ENCODE measurements at places on chromosomes 7 and 10.

DNA sequence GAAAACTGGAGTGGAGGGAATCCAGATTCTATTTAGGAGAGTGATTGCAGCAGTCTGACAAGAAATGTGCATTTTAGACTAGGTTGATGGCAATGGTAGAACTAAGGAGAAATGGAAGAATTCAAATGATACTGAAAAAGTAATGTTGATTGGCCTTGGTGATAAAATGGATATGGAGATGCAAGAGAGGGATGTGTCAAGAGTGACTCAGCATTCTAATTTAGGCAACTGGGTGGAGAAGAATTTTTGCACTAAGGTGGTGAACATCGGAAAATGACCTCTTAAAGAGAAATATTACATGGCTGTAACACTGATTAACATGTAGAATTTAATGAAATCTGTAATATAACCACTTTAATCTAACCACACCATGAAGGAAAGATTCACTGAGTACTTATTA, 806.5 kb downstream of the PHTF2 start:
- DNase-seq, result no peak

DNA sequence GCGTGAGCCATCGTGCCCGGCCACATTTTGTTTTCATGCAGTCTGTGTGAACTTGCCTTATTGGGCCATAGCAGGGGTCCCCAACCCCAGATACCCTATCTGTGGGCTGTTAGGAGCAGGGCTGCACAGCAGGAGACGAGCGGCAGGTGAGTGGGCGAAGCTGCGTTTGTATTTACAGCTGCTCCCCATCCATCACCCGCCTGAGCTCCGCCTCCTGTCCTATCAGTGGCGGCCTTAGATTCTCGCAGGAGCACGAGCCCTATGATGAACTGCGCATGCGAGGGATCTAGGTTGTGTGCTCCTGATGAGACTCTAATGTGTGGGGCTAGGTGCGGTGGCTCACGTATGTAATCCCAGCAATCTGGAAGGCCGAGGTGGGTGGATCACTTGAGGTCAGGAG, 293.9 kb downstream of the CAMK1D start:
- no peak for DNase-seq

- no peak for DNase-seq
These were observed 1231.6 kb upstream of the CELF2 start for GRCh38 chr10:9786101-9786500.

- DNase-seq, result no peak
These were observed 47.4 kb downstream of the FHIP2A start for GRCh38 chr10:114868870-114869519.

- no peak for DNase-seq
These were observed 42.9 kb upstream of the TNRC18 start for GRCh38 chr7:5466551-5466950.

- no peak for DNase-seq
These were observed 4.2 kb downstream of the KIFBP start for GRCh38 chr10:68992636-68993440.

DNA sequence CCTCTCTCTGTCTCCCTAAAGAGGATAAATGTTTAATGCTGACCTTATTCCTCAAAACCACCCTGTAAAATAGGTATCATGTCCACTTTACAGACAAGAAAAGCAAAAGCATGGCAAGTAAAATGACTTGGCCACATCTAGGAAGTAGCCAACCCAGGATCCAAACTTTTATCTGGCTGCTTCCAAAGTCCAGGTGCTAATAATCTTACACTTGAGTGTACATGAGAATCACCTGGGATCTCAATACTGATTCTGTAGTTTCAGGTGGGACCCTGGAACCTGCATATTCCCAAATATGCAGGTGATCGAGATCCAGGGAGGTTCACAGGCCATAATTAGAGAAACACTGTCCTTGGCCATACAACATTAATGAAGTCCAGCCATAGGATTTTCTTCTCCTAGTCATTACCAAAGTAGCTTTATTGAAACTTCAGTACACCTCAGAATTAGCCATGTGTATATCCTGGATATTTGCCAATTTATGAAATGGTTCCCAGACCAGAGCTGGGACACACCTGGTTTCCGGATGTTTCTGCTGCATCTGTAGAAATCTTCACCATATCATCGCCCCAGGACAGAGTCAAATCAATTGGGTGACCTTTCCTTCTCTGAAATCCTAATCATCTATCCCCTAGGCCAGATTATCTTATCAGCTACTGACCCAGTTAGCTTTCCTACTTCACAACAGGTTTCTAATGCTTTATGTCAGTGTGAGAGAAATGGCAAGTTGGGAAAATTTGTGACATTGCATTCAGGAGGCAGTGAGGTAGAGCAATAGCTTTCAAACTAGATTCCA, 119.1 kb upstream of the KMT2E start:
- no peak for DNase-seq
